ENCODE measurements at places on chromosomes 3 and 15.

GRCh38 chr3:165545059-165545458 lies 292.2 kb downstream of the BCHE start:
- DNase-seq, result no peak

DNA sequence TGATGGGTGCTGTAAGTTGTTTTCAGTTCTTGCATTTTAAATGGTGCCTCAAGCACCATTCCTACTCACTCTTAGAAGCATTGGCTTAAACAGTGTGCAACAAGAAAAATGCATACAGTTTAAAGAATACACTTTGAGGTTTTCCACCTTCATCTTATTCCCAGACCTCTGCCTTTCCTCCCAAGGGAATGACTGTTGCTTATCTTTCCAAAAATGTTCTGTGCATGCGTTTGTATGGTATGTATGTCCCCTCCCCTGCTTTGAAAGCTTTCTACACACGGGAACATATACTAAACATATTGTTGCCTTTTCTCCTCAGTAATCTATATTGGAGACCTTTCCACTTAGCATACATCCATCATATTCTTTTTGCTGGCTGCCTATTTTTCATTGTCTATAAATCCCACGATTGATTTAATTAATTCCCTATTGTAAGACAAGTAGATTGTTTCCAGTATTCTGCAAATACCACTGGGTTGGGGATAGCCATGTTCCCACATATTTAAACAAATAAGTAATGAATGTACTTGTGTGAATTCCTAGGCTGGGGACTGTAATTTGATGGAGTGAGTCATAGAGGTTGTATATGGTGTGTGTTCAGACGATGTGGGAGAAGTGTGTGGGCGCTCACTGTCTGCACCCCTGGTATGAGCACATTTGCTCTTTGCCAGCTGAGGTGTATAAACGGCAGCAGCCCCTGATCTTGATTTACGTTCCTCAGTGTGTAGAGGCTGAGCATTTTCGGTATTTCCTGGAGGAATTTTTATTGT lies 5.8 kb downstream of the TRAK1 start:
- no peak for DNase-seq

DNA sequence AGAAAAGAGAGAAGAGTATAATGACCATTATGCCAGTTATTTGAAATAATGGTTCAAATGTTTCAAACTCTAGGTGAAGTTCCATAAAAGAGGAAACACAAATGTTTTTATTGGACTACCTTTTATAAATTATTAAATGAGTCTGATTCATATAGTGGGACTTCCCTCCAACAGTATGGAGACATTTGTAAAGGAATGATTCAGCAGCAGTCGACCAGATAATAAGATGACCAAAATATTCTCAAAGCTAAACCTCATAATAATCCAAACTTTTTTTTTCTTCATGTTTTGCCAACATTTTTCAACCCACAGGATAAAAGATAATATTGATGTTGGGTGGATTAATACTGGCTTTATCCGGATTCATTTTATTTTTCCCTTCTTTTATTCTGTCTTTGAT lies 18.8 kb downstream of the TIPARP start:
- no peak for DNase-seq

GRCh38 chr3:66372681-66373350 lies 128.0 kb downstream of the LRIG1 start:
- DNase-seq, result peak; percentile 56

DNA sequence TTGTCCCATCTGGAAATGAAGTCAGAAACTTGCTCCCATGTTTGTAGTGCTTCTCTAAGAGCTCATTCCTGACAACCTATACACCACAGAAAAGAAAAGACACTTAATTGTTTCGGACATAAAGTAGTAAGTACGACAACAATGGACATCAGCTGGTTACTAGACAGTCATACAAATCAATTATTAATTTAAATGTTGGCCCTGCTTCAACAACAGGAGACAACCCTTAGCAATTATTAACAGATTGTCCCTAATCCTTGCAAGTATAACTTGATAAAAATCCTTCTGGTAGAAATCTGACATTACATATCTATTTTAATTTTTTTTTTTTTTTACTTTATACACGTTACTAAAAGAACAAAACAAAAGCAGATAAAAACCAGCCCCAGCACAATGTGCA lies 29.8 kb downstream of the ERICH6 start:
- no peak for DNase-seq

DNA sequence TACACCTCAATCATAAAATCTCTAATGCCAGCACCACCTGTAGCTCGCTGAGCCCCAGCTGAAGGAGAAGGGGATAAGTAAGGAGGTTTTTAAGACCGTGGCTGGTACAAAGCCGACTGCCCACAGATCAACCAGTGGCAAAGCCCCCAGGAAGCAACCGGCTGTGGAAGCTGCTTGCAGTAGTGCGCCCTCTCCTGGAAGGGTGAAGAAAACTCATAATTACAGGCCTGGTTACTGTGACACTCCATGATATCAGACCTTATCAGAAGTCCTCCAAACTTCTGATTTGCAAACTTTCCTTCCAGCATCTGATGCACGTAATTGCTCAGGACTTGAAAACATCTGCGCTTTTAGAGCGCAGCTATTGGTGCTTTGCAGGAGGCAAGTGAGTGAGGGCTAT lies 63.1 kb upstream of the MCTP2 start:
- DNase-seq, result no peak

- no peak for DNase-seq
Measured at GRCh38 chr3:30625541-30626438, 19.4 kb downstream of the TGFBR2 start.

DNA sequence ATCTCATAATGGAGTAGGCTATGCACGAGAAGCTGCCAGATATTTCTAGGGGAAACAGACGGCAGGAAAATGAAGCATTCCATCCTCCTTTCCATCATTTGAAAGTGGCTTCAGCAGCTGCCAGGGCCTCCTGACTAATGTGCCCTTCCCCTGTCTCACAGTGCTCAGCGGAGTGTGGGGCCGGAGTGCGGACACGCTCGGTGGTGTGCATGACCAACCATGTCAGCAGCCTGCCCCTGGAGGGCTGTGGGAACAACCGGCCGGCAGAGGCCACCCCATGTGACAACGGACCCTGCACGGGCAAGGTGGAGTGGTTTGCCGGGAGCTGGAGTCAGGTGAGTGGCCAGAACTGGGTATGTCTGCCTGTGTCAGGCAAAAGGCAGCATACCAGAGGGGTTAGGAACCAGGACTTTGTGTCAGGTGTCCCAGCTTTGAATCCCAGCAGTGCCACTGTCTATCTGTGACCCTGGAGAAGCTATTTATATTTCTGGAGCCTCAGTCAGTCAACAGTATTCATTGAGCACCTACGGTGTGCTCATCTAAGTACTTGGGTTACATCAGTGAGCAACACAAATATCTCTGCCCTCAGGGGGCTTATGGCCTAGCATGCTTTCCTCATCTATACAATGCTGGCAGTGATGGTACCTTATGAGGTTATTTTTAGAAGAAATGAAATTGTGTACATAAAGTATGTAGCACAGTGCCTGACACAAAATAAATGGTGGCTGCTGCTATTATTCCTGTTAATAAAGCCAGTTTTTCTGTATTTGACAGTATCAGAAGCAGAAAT lies 52.4 kb upstream of the NR2E3 start:
- no peak for DNase-seq

GRCh38 chr3:189630767-189631372 lies 319 bp upstream of the TP63 start:
- DNase-seq, result peak; percentile 23

GRCh38 chr3:55923207-55923606 lies 436.1 kb upstream of the WNT5A start:
- no peak for DNase-seq

GRCh38 chr3:2931265-2931664 lies 178.9 kb downstream of the IL5RA start:
- DNase-seq, result no peak
